Activated T-cell treated with anti-CD3 and anti-CD28 coated beads, Interleukin-2, amount 50 U/mL, for 72 hours (primary cell): ENCODE measurements at places on chromosomes 6 and 20. TPM values are rescaled to one million over a fixed set of nuclear protein-coding genes. Genes with fewer than 3 reads are reported as not detected.

- DNase-seq = no peak
Observed at GRCh38 chr6:47235964-47236760, 73.5 kb downstream of the TNFRSF21 start.

- no peak for DNase-seq
Observed at GRCh38 chr6:1075444-1075843, 236.5 kb upstream of the FOXQ1 start.

DNA sequence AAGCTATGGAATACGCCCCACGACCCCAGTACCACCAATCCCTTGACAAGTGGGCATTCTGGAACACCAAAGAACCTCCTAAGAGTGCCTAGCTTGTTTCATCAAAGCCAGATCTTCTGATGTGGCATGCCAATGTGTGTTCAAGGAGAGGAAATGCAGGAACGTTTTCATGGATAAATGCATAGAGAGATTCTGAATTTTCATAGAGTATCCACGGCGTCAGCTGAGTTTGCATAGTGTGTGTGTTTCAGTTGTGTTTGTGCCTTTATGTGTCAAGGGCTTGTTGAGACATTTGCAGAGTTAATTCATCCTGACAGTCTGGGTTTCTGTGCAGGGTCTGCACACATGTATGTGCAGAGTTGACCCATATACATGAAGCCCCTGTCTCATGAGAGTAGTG lies 172.7 kb upstream of the LRFN2 start:
- no peak for DNase-seq

DNA sequence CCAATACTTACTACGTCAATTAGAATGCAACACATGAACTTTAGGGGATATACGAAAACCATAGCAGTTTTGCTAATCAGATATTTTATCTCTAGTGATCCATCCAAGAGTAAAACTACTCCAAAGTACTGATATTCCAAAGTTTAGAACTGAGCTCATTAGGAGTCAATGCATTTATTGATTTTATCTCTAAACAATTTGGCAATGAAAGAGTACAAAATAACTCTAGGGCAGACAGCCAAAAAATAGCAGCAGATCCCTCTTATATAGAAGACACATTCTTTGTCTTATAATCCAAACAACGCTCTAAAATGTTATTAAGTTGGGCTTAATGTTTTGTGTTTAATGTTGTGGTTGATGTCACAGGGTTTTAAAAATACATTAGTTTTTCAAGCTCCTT lies 923.9 kb upstream of the MAN1A1 start:
- no peak for DNase-seq

DNA sequence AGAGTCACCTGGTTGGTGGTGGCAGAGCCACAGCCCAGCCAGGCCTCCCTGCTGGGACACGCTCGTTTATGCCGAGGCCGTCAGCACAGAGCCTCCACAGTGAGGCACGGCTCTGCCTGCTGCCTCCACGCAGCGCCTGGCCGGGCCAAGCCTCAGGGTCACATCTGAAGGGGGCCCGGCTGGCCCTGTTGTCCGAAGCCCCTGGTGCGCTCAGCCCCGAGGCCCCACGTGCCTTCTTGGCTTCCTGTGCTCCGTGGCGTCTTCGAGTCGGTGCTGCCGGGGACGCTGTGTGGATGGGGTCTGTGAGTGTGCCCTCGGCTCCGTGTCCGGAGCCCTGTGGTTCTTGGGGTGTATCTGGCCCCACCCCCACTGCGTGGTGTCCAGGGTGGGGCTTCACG lies 10.4 kb upstream of the TNFRSF6B start:
- no peak for DNase-seq

DNA sequence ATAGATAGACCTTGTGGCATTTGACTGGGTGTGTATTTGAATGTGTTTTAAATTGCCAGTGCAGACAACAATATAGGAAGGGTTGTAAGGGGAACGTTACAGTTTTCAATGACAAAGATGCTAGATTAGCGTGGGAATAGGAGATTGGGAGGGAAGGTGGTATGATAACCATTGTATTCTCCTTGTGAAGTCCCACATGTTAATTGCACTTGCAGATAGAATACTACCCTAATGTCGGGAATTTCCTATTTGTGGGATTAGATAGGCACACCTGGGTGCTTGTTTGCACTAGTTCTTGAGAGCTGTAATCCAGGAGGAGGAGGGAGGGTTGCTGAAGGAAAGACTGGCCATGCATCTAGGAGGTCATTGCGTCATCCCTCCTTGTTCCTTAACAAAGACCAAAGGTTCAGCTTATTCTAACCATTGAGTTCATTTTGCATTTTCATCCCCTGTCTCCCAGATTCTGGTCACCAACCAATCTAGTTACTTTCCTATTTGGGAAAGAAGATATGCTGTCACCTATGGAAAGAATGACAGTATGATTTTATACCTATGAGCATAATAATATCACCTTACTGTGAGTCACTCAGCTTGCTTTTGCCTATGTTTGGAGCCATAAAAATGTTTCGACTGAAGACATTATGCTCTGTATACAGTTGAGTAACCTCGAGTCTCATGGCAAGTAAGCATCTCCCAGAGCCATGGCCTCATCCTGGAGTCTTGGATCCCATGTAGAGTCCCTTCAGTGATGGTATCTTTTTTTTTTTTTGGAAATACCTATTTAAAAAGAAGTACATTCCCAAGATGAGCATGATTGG lies 201.5 kb downstream of the DTNBP1 start:
- DNase-seq = no peak

DNA sequence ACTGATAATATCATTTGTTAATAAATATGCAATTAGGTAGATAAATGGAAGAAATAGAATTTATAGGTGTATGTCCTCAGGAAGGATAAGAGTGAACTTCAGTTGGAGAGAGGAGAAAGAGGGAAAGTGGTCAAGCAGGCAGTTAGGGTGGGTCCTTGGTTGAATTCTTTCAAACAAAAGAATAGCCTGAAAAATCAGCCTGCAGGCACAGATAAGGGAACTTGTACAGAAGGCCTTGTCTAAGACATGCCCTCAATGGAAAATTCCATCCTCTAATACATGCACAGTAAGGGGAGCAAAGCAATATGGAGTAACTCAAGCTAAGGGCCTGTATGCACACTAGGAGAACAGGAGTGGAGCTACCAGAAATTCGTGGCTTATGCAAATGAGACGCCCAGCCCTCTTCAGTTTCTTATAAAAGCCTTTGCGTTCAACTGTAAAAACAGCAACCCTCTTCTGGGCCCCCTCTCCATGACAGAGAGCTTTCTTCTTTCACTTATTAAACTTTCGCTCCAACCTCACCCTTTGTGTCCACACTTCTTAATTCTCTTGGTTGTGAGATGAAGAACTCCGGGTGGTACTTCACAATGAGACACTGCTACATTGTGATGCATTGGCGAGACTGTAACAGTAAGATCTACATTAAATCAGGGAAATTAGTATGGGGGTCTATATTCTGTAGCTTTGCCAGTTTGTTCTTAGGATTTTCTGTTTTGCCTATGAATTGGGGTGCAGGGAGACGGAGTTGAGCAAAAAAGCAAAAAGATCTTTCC lies 147.0 kb downstream of the HS3ST5 start:
- no peak for DNase-seq

GRCh38 chr6:88670369-88670768 lies 293.0 kb downstream of the RNGTT start:
- DNase-seq = no peak

DNA sequence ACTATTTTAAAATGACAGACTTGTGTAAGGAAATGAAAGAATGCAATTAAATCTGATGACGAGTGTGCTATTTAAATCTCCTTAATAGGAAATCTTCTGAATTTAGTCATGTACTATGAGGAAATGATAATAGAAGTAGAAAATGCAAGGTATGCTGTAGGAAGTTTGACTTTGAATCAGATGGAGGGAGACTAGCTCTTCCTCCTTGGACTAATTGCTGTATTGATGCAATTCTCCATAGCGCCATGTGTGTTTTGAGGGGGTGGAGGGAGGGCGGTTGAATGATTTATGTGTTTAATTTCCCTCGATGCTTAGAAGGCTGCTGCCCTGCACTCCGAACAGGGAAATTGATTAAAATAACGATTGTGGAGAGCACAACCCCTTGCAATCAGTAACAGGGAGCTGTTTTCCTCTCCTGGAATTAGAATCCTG lies 214.4 kb upstream of the PRND start:
- DNase-seq = no peak

GRCh38 chr6:37354526-37355384 lies 972 bp downstream of the RNF8 start:
- peak; percentile 25 for DNase-seq

GRCh38 chr20:48538058-48538825 lies 289.6 kb downstream of the PREX1 start:
- no peak for DNase-seq

DNA sequence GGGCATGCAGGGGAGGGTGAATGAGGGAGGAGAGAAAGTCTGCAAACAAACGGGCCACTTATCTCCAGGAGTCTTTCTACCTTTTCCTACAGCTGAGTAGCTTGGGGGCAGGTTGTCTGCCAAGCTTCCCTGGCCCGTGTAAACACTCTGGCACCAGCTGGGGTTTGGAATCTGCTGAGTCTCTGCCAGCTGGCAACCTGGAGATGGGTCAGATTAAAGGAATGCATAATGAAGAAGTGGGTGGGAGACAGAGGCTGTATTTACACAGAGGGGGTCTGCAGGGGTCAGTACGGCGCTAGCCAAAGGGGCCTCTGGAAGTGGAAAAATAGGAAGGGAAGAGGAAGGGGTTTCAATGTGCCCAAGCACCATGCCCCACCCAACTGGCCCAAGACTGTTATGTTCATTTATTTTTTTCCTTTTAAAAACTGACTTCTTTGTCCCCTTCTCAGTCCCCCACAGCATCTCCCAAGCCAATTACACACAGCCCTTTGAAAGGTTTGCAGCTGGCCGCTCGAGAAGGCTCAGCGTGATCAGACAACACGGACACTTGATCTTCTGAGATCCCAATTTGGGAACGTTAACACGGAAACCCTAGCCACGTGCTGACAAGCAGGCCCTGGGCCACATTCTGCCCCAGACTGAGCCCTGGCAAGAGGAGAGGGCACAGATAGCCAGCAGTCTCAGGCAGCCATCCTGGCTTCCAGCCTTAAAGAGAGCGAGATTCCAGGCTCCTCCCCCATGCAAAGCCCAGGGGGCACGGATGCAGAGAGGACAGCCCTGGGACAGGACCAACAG lies 25.2 kb downstream of the TRAM2 start:
- DNase-seq = no peak

GRCh38 chr6:45543298-45544235 lies 165.8 kb upstream of the SUPT3H start:
- DNase-seq = peak; percentile 29

CST4 gene
- total RNA-seq = not detected

SPAG4 gene
- 8.7 TPM for total RNA-seq
